ENCODE measurements at places on chromosomes 5 and 9.

GRCh38 chr5:72854419-72854818, 38.0 kb downstream of the TNPO1 start:
- no peak for DNase-seq

GRCh38 chr5:161058781-161059180, 206.8 kb upstream of the ATP10B start:
- DNase-seq: no peak

DNA sequence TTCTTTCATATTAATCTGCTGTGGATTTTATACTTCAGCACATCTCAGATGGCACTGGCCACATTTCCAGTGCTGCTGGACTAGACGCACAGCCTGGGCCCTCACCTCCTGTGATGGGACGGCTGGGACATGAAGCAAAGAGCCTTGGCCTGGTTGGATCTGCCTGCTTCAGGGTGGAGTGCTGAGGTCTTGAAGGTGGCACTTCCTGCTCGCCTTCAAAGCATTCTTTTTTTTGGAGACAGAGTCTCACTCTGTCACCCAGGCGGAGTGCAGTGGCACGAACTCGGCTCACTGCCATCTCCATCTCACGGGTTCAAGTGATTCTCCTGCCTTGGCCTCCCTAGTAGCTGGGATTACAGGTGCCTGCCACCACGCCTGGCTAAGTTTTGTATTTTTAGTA, 73.1 kb downstream of the RAPGEF1 start:
- DNase-seq: no peak

DNA sequence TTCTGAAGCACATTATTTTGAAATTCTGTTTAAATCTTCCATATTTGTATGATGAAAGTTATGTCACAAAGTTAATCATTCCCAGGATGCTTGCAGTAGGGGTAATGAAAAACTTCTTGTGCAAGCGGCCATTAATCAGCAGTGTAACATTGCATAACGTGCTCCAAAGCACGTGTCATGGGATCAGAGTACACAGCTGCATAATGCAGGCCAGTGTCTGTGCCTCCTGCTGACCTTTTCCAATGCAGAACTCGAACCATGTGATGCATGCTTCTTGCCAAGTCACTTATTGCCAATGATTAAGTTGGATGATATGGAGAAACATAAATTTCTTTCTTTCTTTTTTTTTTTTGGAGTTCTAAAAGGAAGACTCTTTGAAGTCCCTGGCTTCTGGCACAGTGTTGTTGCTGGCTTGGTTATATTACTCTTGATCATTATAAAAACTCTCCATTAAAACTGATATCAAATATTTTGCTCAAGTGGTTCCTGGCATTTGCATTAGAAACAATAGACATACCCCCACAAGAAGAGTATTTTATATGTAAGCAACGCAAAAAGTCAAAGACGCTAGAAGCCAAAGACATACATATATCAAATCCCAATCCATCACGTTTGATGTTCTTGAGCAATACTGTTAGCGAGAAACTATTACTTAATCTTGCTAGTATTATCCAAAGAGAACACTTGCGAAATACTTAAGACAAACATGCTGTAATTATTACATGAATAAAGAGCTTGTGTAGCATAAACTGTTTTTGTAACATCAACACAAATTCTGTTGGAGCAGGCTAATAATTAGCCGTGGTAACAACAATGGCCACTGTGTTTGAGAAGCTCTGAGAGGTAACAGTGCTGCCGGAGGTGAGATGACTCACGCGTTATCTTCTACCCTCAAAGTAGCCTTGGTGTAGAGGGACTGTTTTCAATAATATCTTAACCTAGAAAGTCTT, 164.2 kb downstream of the AUH start:
- peak; percentile 38 for DNase-seq

DNA sequence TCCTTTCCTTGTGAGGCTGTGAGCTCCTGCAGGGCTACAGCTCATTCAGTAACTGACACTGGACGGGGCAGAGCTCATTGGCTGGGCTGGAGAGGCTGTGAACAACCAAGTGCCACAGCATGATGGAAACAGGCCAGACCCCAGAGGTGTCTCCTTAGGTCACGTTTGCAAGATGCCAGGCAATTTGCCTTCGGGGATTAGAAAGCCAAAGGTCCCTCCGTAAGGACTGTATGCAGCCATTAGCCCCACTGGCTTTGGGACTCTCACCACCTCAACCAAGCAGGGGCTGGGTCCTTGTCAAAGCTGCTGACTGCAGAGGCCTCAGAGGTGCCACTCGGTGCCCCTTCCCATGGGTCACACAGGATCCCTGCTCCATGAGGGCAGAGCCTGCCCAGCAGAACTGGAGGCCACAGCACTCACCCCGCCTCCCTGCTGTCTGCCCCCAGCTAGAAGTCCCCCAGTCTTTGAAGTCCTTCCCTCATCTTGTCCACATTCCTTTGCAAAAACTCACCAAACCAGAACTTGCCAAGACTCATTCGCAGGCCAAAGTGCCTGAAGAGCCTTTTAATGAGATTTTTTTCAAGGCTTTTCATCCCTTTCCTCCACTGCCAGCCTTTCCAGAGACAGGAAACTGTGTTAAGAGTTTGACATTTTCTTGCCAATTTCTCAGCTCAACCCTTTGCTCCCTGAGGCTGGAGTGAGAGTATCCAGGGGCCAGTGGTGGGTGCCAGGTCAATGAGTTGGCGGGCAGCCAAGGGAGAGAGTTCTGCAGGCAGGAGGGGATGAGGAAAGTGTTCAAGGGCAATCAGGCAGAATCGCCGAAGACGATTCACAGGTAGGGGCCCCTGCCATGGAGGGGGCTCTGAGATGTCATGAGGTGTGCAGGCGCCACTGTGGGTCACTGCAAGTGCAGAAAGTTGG, 39.7 kb upstream of the SLC25A51 start:
- no peak for DNase-seq

DNA sequence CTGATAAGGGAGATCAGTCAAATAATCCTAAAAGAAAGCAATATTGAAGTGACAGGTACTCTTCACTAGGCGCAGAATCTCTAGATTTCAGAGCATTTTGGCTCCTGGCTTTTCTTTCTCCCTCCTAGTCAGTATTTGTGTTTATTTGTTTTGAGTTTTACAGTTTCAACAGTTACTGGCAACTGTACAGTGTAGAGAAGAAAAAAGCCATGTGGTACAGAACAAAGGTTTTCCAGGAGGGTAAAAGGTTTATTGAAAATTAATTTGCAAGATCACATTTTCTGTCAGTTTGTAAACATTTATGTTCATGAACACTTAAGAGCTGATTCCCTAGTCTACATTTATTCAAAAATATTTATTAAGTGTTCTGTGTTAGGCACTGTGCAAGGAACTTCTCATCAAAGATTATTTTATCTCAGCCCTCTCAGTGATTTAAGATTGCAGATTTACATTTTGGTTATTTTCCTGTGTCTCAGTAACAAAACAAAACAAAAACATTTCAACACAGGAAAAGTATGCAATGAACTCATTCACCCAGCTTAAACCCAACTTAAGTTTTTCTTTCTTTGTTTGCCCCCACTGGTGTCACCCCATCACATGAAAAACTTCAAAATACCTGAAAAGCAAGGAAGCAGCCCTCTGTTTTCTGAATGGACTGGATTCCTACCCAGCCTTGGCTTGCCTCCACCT, 12.9 kb downstream of the MINAR2 start:
- no peak for DNase-seq

GRCh38 chr5:138138949-138139780, at the start of gene NME5:
Gene NME5, minus strand, starts transcription at chr5:138139428. Its CDS starts 648 bp downstream, at chr5:138138780.
- peak; percentile 83 for DNase-seq

DNA sequence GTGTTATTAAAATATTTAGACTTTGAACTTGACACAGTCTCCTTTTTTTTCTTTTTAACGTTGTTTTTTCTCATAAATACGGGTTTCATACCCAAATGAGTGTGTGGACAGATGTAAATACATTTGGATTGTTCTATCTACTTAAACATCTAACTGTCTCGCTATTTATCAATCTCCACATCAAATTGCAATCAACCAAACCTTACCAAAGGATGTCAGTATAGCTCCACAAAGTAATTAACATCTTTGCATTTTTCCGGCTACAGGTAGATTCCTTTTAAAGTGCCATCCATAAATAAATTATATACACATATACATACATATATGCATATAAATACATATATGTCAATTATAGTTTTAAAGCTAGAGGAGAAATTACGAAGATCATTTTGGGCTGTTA, 705 bp upstream of the CDH10 start:
- DNase-seq: no peak

DNA sequence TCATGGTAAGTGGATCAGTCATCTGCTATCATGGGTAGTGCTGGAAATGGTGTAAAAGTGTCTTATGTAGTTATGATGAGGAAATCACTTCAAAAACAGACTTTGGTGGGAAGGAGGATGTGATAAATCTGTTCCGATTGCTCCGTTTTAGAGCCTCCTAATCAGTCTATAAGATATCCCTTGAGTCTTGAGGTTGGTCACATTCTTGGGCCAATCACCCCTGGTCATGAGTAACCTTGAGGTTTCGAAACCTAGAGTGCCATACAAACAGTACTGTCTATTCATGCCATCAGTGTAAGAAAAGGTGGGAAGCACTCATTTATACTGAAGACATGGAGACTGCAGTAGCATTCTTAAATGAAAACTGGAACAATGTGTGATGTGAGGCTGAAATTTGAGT, 45.8 kb downstream of the LRRTM2 start:
- DNase-seq: no peak

DNA sequence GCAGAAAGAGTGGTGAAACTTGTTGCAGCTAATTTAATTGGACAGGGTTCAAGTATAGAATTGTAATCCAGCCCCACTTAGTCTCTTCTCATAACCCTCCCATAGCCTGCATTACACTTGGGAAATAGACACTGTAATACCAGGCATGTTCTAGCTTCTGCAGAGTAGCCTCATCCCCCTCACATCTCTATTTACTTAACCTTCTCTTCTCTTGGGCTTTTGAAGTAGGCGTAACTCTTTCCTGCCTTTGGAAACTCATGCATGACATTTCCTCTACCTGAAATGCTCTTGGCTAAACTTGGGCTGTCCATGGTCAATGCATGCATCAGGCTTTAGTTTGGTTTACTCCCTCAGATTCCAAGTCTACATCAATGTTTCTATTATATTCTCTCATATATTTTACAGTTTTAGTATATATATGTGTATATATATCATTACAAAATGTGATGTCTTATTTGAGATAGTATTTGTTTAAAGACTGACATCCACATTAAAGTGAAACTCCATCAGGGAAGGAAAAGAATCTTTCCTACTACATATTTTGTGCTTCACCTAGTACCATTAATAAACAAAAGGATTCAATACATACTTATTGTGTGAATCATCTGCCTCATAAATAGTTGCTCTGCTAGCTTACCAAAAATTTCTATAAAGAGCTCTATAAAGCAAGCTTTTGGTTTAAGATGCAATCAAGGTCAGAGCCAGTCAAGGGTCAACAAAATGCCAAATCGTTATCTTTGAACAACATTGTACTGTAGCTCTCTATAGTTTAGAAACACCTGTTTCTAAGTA, 1158.0 kb downstream of the MAT2B start:
- no peak for DNase-seq

DNA sequence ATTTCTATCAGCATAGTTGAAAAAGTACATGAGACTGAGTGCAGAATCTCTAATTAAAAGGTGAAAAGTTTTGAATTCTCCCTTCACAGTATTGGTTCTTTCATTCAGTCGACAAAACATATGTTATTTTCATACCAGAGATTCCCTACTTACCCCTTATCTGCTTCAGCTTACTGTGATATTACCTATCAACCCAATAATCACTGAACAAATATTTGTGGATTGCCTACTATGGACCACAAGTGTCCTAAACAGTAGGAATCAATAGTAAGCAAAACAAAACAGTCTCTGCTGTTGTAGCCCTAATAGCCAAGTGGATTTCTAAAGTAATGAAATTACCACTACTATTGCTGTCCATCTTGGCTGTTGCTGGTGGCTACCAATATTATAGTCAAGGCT, 11.5 kb downstream of the CCDC152 start:
- no peak for DNase-seq

GRCh38 chr9:125121146-125121545, 22.2 kb downstream of the SCAI start:
- DNase-seq: peak; percentile 46

DNA sequence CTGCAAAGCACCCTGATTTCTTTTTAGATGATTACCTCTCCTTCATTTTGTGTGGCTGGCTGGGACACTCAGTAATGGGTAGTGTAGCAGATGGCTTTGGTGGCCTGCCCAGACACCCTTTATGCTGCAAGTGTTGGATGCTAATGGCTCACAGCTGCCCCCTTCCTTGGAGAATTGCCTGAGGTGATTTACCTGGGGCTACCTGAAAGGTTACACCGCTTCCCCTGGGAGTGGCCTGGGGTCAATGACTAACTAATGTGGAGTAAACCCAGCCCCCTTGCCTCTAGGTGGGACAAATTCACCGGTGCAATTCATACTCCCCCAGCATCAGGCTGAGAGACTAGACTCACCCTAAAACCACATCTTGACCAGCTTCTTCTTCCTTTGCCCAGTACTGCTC, 23.5 kb upstream of the HAND1 start:
- DNase-seq: no peak

DNA sequence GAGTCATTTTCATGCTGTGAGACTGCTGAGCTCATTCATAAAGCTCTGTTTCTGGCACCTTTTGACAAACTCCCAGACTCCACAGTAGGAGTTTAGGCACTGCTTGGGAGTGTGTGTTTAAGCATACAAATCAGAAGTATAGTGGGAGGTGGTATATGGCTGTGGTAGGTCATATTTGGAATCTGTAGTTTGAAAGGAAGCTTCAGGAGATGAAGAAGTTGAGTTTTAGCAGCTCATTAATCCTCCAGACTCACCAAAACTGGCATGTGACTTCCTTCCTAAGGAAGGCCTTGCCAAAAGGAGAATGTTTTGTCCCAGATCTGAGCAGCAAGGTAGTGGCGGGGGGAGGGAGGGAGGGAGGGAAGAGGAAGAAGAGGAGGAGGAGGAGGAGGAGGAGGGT, 52.8 kb downstream of the SAXO1 start:
- DNase-seq: no peak

DNA sequence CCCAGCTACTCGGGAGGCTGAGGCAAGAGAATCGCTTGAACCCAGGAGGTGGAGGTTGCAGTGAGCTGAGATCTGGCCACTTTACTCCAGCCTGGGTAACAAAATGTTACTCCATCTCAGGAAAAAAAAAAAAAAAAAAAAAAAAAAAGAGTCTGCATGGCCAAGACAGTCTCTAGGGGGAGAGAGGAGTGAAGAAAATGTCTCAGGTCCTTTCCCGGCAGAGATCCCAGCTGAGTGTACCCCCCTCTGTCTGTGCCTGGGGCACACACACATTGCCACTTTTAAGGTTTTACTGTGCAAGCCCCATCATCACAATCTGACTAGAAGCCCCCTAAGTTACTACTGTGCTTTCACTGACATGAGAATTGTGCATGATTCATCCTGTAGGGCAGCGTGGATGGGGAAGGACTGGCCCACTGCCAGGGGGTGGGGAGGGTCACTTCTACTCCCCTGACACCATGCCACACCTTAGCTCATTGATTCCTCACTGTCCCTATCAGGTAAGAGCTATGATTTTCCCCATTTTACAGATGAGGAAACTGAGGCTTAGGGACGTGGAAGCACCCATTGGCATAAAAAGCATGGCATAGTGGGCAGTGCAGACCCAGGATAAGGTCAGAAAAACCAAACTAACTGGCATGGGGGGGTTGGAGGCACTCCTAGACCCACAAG, 102.3 kb upstream of the LARP1 start:
- no peak for DNase-seq

- DNase-seq: no peak
Observed at GRCh38 chr5:116475338-116475737, 99.3 kb downstream of the SEMA6A start.
